ENCODE measurements at places on chromosomes 12 and 14.

- DNase-seq, result peak; percentile 59
Observed at GRCh38 chr12:65822732-65823512, 1.4 kb upstream of the HMGA2 start.

DNA sequence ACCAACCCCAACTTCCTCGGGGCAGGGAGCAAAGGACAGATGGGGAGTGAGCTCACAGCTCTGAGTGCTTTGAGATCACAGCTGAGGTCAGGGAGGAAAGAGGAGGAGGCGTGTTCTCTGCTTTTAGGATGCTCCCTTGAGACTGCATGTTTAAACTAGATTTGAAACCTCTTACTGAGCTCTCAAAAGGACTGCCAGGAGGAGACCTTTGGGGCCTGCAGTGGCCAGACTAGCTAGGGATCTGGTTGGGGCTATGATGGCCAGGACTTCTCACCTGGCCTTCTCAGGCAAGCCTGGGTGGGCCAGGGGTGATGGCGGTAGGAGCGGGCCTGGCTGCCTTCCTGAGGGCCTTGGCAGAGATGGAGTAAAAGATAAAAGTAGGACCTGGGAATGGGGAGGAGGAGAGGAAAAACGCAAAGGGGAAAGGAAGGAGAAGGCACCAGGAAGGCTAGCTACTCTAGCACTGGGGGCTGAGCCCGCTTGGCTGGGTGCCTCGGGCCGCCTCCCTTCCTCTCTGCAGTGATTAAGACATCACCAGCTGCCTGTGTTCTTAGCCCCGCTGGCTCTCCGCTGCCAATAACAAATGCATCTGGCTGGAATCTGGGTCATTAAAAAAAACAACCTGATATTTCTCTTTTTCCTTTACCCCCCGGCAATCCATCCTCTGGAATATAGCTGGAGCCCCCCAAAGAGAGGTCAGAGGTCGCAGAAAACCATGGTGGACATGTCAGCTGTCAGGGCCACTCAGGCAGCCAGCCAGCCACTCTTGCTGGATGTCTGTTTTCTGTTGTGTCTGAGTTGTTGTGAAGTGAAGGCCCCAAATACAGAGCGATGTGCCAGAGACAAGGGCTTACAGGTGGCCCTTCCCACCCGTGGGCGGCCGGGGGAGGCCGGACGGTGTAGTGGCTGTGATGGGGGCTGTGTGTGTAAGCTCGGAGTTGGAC lies 141.3 kb downstream of the TSPAN9 start:
- DNase-seq, result peak; percentile 73

GRCh38 chr12:124808272-124808671 lies 55.4 kb downstream of the SCARB1 start:
- DNase-seq, result no peak

DNA sequence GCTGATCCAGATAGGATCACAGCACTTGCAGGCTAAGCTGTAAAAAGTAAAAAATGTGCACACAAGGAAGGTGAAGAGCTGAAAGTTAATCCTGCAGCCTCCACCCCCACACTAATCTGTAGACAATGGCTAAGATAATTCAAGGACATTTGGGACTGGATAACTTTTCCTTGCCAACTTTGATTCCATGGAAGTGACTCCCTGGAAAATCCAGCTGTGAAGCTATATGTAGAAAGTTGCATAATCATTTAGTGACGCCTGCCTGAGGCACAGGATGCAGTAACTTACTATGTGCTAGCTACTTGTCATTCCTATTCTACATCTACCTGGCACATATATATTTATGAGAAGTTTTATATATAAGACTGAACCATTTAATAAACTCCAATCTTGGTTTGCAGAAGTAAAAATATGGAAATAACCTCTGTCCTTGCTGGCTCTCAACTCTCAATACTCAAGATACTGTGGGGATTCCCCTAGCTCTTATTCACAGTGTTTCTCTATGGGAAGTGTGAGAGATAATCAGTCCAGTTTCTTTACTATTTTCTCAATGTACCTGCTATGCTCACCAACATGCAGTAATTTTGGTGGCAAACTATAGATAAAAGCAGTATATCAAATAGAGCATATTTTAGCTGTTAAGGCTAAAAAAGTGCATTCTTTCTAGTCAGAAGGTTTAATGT lies 14.8 kb downstream of the LDHB start:
- peak; percentile 81 for DNase-seq

DNA sequence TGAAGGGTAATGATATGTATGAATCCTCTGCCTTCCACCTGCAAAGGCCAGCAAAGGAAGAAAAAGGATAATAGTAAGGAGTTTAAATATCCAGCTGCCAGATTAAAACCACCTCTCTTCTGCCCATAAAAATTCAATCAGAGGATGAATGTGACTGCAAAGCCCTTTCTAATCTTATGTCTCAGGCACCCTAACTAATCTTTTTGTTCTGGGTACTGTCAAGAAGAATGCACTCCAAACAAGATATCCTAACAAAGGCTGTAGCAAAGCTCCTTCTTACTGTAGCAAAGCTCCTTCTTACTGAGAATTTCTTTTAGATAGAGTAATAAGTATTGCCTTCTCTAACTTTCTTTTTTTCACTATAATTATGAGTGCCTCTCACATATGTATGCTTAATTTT lies 91.8 kb downstream of the ST8SIA1 start:
- no peak for DNase-seq

GRCh38 chr14:91929700-91930099 lies 17.8 kb downstream of the FBLN5 start:
- DNase-seq, result peak; percentile 60

- DNase-seq, result no peak
Observed at GRCh38 chr12:117589021-117589420, 227.6 kb upstream of the NOS1 start.

GRCh38 chr12:127327986-127328385 lies 939.0 kb upstream of the TMEM132C start:
- DNase-seq, result peak; percentile 67

DNA sequence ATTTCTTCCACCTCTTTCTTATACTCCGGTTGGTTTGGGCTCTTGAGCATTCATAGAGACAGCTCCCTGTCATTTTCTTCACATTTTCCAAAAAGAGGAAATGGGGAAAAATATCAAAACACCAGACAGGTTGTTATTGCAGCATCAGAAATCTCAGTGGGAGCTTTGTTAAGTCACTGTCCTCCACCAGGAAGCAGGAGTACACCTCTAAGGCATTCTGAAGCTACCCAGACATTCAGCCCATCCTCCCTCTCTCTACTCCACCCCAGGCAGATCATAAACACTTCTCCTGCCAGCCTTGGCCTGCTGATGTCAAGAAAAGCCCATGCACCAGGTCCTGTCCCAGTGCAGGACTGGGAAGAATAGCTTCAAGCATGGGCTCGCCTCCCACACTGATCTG lies 1198.3 kb downstream of the VRK1 start:
- no peak for DNase-seq

DNA sequence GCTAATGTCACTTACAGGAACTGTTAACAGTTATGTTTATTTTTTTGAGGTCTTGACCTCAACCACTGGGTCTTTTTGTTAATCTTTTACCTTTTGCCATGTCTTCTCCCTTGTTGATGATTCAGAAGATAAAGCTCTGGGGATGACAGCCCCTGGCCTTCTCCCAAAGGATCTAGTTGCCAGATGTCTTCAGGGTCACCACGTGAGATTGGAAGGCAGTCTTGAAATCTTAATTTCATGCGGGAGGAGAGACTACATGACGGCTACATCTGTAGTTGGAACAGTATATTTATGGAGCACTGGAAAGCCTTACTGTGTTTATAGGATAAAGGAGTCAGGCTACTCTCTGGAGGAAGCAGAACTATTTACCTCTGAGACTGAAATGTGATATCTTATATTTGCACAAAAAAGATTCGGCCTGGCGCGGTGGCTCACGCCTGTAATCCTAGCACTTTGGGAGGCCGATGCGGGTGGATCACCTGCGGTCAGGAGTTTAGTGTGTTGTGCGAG lies 5.6 kb downstream of the MLEC start:
- no peak for DNase-seq

All from bronchial epithelial cell (primary cell).